HFFc6 (cell line): ENCODE measurements at places on chromosomes 1 and 21.

DNA sequence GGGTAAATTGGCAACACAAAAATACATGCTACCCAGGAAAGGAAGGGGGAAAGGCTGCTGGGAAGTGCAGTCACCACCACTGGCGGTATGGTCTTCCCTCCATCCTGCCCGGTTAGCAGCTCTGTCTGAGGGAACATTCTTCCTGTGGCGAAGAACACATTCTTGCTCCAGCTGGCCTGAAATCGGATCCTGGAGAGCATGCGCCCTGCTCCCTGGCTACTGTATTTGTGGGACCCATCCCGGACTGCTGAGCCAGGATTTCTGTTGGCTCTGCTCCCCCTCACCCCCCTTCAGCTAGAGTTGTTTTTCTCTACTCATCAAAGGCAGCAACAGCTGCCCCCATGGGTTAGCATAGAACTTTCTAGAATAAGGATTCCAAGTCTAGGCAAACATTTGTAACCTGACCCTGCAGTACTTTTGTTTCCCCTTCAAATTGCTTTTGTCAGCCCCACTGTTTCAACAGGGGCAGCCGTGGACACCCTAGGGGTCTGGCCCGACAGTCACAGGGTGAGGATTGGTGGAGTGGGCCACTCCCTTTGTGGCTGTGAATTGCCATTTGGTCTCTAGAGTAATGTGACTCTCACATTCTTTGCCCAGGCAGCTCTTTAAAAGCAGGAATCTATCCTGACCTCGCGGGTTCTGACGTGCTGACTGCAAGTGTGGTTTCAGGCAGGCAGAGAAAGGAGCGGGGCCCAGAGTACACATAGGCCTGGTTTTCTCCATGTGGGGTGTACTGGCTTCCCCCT is 157.7 kb downstream of the TOMM20 start:
- peak; percentile 88 for DNase-seq

GRCh38 chr1:24694380-24694843 is 50.8 kb upstream of the CLIC4 start:
- DNase-seq: peak; percentile 24

DNA sequence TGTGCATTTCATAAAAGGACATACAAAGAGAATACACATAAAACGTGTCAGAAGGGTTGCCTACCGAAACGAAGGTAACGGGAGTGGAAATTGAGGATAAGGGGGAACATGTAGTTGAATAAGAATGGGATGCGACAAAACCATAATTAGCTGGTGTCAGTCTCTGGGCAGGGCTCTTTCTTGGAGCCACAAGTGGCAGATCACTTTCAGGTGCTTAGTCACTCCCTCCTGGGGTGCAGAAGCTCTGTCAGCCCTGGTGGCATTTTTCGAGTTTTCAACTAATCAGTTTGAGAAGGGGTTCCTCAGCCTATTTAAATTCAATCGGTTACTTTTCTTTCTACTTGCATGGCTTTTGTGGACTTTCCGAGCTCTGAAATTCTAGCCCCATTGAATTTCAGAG is 133.9 kb upstream of the IGSF21 start:
- DNase-seq: no peak

DNA sequence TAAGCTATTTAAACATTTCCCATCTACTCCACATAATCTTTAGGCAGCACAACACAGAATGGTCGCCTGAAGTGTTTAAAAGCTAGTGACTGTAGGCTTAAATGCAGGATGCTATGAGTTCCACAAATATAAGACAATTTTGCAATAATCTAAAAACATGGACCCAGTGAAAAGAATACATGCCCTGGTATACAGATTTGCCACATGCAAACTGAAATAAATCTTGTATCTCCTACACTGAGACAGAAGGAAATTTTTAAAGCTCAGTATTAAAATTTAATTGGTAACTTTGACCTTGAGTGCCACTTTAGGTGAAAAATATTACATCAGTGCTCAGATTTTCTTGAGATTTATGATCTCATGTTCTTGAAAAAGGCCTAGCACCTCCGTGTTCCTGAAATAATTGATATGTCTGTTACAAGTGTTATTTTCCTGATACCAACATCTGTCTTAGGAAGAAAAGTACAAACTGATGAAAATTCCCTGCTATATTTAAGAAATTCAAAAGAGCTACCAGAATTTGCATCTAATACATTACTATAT is 285.5 kb downstream of the VAV3 start:
- no peak for DNase-seq

GRCh38 chr1:53769184-53769583 is 30.2 kb upstream of the GLIS1 start:
- no peak for DNase-seq

- no peak for DNase-seq
Observed at GRCh38 chr1:101365878-101366277, 129.1 kb downstream of the S1PR1 start.

GRCh38 chr1:109193653-109194590 is 19.8 kb upstream of the SARS1 start:
- no peak for DNase-seq

DNA sequence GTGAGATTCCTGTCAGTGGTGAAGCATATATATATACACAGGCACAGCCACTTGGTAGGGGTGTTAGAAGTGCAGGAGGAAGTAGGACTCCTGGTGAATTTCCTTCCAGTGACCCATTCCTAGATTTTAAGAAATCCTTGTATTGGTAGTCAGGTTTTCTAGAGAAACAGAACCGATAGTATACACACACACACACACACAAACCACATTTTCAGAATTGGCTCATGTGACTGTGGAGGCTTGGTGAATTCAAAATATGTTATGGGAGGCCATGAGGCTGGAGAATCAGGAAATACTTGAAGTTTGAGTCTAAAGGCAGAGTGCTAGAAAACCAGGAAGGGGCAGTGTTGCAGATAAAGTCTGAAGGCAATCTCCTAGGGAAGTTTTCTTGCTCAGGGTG is 114.2 kb downstream of the FCRL5 start:
- DNase-seq: no peak

GRCh38 chr1:157540852-157541251 is 11.5 kb downstream of the FCRL5 start:
- DNase-seq: peak; percentile 38

DNA sequence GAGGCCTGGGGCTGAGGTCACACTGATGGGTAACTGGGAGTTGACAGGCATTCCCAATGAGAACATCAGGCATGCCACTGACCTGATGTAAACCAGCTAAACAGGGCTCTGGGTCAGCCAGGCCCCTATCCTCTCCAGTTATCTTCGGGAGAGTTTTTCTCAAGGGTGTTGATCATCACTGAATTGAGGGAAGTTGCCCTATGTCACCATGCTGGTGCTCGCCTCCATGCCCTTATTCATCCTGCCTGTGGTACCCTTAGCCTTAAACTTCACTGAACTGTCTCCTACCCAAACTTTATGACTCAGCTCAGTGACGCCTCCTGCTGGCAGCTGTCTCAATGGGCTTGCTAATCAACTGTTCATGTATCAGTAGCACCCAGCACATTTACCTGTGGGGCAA is 80.7 kb upstream of the TNR start:
- no peak for DNase-seq

DNA sequence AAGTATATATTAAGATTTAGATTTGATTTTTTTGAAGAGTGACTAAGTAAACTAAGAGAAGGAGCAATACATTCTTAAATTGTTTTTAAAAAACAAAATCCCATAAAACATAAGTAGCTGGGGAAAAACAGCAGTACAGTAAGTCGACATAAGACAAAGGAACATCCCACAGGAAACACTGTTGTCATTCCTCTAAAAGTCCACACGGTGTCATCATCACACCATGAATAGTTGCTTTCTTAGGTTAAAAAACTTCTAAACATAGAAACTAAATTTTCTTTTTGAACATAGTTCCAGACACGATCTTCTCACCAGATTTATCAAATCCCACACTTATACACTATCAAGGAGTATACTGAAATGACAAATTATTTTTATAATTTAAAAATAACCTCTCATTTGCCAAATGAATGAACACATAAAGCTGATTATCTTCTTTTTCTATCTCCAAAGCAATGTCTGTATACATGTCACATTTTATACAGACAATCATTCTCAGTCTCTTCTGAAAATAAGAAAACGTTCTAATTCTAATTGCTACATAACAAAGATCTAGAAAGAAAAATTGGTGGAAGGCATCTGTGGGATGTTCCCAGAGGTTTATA is 15.8 kb downstream of the ODF2L start:
- peak; percentile 53 for DNase-seq

GRCh38 chr1:219041141-219041540 is 132.5 kb upstream of the LYPLAL1 start:
- DNase-seq: peak; percentile 25

DNA sequence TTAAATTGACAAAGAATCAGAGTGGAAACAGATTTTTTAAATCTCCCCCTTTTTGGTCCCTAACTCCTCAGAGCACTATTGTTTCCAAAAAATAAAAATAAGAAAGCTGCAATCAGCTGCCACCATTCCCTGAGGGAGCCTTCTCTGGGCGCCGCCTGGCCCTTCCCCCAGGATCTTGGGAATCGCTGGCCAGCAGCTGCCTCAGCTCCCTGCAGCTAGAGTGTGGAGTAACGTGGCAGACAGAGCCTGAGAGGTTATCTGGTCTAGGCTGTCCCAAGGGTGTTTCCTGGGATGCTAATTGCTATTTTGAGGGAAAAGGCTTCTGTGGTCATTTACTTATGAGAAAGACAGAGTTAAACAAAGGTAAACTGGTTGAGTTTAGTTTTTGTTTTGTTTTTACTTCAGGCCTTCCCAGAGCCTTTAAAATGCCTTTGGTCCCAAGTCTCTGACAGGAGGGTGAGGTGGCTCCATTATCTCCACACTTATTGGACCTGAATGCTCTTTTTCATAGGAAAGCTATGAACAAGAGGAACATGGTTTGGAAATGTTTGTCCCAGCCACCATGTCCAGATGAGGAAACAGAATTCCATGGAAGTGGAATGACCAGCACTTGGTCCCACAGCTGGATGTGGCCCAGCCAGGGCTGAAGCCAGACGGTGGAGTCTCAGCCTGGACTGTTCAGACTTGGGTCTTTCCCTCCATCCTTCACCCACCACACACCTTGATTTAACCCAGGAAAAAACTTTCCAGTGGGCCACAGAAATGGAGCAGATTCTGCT is 14.1 kb upstream of the KIAA1614 start:
- no peak for DNase-seq

- no peak for DNase-seq
Observed at GRCh38 chr1:50631161-50631560, 207.9 kb upstream of the DMRTA2 start.
